Stimulated activated CD8-positive, alpha-beta memory T cell treated with anti-CD3 and anti-CD28 coated beads, Interleukin-4, amount 100 ng/mL, for 1 hour (primary cell): ENCODE measurements at places on chromosomes 2 and 18.

- no peak for DNase-seq
Measured at GRCh38 chr2:172947461-172948153, 128.0 kb upstream of the MAP3K20 start.

DNA sequence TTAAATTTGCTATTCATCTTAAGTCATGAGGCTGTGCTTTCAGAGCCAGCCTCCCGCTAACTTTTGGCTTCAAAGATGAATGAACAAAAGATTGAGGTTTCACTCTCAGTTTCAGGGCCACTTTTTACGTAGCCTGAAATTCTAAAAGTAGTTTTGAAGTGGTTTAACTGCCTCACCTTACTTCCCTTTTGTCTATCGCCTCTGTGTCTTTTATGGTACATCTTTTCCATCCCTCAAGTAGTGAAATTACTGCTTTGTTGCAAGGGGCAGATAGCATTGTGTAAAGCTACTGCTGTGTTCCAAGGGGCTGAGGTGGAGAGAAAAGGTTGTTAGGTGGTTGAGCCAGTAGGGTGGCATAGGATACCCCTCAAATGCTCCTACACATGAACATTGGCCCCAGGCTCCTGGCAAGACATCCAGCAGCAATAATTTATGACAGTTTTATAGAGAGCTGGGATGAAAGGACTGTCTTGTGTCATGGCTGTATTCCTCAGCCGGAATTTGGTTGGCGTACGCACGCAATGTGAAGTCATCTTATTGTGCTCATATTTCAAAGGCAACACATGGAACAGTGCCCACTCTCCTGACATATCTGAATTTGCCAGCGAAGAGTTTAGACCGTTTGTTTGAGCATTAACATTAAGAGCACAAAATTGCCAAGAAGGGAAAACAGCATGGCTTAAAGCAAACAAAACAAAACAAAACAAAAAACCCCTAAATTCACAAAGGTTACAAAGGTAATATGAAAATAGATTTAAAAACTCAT lies 32.2 kb downstream of the QPCT start:
- no peak for DNase-seq

GRCh38 chr2:88227446-88227845 lies 57.3 kb downstream of the THNSL2 start:
- no peak for DNase-seq

- DNase-seq: no peak
Measured at GRCh38 chr2:2640818-2641217, 309.7 kb upstream of the MYT1L start.

DNA sequence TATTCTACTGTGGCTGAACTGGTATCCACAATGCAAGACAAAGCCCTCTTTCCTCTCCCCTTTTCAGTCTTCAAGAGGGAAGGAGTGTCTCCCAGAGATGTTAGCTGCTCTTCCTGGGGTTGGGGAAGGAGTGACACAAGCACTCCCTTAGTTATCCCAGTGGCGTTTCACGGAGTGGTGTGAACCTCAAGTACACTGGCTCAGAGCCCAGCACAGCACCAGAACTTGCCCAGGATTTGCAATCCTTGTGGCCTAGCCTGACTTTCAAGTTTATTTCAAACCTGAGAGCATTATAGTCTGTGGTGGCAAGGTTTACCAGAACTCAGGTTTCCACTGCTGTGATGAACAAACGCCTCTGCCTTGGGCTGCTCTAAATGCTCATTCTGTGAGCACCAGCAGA lies 162.5 kb downstream of the CCDC102B start:
- DNase-seq: no peak

- DNase-seq: no peak
Measured at GRCh38 chr2:208983486-208983885, 440.4 kb upstream of the MAP2 start.

DNA sequence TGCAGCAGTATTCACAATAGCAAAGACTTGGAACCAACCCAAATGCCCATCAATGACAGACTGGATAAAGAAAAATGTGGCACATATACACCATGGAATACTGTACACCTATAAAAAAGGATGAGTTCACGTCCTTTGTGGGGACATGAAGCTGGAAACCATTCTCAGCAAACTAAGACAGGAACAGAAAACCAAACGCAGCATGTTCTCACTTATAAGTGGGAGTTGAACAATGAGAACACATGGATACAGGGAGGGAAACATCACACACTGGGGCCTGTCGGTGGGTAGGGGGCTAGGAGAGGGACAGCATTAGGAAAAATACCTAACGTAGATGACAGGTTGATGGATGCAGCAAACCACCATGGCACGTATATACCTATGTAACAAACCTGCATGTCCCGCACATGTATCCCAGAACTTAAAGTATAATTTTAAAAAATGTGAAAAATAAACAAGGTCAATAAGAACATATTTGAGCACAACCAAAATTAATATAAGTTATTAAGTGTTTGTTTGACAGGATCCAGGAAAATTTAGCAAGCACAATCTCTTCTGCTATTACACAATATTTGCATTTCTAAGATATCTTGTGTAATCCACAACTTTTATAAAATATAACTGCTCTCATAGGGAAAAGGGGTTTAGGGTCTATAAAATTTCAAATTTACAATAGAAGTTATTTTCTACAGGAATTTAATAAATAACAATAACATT lies 22.9 kb downstream of the CCBE1 start:
- no peak for DNase-seq

- DNase-seq: no peak
Measured at GRCh38 chr2:107461301-107461700, 365.4 kb upstream of the RGPD4 start.

DNA sequence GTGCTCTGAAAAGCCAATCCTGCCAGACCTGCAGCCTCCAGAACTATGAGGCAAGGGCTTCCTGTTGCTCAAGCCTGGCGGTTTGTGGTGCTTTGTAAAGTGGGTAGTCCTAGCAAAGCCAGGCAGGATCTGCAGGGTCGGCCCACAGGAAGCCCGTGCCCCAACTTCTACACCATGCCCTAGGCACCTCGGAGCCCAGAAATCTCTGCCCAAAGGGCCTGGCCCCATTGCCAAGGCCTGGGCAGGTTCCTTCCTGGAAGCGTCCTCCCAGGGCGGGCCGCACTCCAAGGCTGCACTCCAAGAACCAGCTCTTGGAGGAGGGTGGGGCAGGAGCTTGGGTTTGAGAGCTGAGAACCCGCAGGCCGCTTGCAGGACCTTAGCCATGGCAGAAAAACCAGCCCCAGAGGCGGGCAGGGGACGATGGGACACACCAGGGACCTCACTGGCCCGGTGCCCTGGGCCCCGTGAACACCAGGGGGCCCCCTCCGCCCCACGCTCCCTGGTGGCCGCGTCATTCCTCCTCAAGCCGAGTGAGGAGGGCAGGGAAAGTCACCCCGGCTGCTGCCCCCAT lies 37.2 kb upstream of the ID2 start:
- no peak for DNase-seq

- DNase-seq: no peak
Measured at GRCh38 chr2:59082657-59083056, 841.5 kb upstream of the FANCL start.

- no peak for DNase-seq
Measured at GRCh38 chr2:227724394-227725039, at the start of gene SCYGR6. Gene SCYGR6 (minus strand): TSS chr2:227724757. CDS start chr2:227724757, 0 bp downstream.

DNA sequence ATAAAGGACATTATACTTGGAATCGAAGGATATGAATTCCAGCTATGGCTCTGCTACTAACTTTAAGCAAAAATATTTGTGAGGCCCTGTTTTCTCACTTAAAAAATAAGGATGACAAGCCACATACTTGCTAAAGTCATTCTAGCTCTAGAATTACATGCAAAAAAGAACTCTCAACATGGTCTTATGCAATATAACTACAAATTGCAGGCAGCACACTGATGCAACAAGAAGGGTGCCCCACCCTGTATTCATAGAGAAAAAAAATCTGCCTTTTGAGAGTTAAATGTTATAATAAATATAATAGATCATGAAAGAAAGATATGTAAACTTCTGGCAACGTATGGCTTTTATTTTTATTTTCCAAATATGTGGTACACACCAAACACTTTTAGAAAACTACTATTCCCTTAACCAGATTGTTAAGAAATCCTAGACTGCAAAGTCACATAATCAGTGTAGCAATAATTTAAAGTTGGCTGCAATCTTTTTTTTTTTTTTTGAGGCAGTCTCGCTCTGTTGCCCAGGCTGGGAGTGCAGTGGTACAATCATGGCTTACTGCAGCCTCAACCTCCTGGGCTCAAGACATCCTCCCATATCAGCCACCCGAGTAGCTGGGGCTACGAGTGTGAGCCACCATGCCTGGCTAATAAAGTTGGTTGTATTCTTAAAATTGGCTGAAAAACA lies 40.2 kb upstream of the WDSUB1 start:
- DNase-seq: no peak

DNA sequence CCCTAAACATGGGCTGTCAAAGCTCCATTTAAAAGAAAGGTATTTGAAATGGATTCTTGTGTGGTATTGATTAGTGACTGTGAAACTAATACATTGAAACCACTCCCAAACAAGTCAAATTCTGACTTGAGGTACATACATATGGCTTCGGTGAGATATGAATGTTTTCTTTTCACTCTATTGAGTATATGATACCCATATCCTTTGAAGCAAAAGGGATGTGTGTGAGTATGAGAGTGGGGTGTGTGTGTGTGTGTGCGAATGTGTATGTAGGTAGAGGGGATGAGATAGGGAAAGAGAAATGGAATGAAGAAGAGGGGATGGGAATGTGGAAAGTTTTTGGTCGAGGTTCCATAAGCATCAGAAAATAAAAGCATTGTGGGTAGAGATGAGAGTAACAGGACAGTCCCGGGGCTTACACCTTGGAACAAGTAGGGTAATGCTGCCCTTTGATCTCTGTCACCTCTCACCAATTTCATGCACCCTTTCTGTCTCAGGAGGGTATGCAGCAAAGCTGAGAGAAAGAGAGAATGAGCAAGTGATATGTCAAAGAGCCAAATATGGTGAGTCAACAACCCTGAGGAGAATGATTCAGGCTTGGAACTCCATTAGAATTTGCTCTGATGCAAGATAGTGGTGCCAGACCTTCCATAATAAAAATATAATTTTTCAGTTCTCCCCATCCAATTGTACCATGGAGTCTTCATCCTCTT lies 64.0 kb upstream of the ZEB2 start:
- no peak for DNase-seq

DNA sequence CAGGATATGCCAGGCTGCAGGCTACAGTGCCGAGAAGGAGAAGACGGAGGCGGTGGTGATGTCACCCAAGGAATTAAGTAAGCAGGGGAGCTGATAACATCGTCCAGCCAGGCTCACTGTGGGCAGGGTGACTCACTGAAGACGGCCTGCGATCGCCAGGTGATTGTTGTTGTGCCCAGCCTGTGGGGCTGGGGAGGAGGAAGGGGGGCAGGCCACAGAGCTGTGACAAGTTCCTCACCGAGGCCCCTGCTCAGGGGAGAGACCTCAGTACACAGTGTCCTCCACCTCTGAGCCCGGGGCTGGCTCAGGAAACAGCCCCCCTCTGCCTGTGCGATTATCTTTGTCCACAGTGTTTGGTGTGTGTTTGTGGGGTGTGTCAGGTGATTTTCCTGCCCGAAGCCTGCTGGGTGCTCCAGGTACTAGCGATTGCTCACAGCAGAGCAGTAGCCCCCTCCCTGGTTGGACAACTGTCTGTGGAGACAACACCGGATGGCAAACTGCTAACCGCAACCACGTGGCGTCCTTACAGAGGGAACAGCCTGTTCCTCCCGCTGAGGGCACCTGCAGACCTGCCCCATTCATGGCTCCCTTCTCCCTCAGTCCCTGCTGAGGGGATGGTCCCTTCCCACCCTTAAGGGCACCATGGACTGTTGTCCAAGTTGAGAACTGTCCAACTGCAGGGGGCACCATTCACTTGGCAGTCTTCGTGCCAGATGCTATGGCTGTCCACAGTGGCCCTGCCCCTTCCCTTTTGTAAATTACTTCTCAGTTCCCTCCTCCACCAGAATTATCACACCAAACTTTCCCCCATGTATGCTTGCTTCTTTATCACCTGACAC lies 95.1 kb downstream of the ZFP36L2 start:
- peak; percentile 62 for DNase-seq

DNA sequence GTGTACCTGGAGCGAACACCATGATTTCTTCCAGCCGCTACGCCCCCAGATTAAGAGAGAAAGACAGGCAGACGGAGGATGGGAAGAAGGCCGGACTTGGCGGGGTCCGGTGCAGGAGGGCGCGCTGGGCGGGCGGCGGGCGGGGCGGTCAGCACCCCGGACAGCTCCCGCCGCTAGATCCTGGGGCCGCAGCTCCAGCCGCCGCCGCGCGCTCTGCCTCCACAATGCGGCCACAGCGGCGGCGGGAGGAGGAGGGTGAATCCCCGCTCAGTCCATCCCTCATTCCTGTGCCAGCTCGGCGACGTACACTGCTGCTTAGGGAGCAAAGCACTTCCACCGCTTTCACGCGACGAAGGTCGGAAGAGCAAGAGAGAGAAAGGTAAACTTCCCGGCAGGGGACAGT lies at the start of gene AKAIN1:
Gene AKAIN1 (minus strand): TSS at position 226 of the 403 bp plus-strand sequence. CDS start 204 bp downstream, at position 22.
- no peak for DNase-seq

DNA sequence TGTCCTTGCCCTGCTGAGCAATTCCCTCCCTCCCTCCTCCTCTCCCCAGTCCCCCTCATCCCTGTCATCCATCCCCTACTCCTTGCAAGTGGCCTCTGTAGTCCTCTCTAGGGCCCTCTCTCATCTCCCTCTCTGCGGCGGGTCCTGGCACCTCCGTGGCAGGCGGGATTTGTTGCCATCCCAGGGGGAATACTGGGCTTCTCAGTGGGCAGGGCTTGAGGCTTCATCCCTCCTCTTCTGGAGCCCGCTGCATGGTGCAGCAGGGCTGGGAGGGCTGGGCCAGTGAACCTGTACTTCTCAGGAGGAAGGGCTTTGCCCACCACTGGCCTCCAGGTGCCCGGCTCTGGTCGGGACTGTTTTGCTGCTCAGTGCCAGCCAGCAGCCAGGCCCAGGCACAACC lies 216.2 kb downstream of the TFCP2L1 start:
- no peak for DNase-seq

GRCh38 chr2:23464905-23465537 lies 80.0 kb downstream of the KLHL29 start:
- no peak for DNase-seq

DNA sequence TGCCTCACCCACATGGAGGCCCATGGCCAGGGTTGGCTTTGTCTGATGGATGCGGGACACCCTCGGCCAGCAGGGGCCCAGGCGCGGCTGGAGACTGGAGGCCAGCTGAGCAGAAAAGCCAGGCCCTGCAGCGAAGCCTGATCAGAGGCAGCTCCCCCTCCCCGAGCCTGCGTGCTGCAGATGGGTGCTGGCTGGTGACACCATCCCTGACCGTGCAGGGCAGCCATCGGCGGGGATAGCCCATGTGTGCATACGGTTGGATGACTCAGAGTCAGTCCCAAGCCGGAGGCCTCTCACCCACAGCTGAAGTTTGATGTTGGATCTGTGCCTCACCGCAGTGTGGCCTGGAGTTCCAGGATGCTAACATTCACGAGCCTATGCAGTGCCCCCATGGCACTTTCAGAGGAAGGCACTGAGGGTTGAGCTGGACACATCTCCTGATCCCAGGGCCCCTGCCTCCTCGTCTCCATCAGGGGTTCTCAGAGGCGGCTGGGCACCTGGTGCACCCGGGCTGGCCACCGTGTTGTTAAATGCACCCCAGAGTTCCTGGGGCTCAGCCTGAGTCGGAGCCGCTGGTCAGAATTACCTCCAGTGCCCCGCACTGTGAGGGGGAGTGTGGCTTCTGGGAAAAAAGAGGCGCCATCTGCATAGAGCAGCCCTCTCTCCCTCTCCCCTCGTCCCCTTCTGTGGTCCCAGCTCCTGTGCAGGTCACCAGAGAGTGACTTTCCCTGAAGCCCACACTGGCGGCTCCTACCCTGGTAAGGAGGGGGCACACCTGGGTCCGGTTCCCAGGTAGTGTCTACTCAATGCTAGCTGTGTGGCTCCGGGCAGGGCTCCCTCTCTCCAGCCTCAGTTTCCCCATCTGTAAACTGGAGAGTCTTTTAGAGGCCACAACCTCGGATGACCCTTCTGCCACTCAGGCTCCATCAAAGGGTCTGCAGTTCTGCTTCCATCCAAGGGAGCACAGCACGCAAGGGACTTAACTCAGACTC lies 19.4 kb upstream of the KIF1A start:
- DNase-seq: no peak
